NCI-H187 treated with DMSO at 0.1 percent for 48 hours (cell line): ENCODE measurements at places on chromosomes 3 and 15.

GRCh38 chr15:55683376-55683775, 59.6 kb downstream of the PRTG start:
- no peak for DNase-seq

DNA sequence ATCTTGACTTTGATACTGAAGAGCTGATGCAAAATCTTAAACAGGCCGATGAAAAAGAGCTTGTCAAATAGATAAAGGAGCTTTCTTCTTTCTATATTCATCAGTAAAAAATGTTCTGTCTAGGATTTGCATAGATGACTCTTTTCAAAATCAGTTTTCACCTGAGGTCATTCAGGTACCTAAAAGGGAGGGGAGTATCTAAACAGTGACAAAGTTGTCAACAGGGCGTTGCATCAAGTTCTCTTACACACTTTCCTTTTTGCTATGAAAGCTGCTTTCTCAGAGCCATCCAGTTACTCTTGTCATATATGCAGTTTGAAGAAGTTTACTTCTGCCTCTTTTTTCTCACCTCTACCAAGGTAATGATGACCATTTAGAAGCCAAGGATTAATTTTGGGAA, 60.0 kb downstream of the AKAP13 start:
- no peak for DNase-seq

- DNase-seq, result no peak
These were observed 104.0 kb downstream of the KLHL25 start for GRCh38 chr15:85690561-85691231.

- no peak for DNase-seq
These were observed 70.5 kb downstream of the KLHL25 start for GRCh38 chr15:85723960-85724945.

DNA sequence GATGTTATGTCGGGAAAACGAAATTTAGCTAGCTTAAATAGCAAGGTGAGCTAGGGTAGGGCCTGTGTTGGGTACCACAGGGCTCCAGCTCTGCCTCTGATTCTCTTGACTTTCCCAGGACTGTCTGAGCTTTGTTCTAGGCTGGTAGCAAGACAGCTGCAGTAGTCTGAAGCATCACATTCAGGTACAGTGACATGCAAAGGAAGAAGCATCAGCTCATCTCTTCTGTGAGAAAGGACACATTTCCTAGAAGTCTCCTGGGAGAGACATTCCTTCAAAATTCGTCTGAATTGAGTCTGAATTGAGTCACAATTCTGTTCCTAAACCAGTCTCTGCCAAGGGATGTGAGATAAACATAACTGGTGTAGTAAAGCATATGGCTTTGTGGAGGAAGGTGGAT, 8.5 kb upstream of the UBXN7 start:
- DNase-seq, result no peak

- no peak for DNase-seq
These were observed 13.8 kb downstream of the ATP10A start for GRCh38 chr15:25849157-25849921.

DNA sequence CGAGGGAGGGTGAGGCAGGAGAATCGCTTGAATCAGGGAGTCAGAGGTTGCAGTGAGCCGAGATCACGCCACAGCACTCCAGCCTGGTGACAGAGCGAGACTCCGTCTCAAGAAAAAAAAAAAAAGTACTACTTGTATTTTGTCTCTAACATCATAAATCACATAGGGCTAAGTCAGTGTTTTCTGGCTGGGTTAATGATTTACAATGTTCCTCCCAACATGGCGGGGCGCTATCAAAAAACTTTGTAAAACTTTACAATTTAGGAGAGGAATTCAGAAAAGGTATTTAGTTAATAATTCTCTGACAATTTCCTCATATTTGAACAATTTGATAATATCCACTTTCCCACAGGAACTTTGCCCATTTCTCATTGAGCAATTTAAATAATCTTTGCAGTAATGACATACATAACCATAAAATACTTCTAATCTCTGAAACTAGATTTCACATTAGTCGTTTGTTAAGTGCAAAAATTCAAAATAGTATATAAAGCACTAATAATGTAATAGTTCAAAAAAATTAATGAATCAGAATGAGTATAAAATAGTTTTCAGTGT, 26.6 kb upstream of the B3GNT5 start:
- no peak for DNase-seq

DNA sequence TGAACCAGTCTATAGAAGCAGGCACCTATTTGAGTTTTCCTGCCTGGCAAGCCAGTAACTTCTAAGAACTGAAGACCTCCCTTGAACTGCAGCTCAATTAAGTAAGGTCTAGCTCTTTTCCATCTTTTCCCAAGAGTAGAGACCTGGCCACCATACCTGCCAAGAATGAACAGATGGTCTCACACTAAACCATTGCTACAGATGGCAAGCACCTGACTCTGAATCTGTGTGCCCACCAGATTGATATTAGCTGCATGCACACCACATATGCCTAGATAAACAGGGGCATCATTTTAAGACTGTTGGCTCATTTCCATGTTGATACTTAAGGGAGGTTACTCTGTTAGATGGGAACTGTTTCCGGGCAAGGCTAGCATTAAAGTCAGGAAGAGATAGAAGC, 34.8 kb upstream of the GSK3B start:
- DNase-seq, result no peak

DNA sequence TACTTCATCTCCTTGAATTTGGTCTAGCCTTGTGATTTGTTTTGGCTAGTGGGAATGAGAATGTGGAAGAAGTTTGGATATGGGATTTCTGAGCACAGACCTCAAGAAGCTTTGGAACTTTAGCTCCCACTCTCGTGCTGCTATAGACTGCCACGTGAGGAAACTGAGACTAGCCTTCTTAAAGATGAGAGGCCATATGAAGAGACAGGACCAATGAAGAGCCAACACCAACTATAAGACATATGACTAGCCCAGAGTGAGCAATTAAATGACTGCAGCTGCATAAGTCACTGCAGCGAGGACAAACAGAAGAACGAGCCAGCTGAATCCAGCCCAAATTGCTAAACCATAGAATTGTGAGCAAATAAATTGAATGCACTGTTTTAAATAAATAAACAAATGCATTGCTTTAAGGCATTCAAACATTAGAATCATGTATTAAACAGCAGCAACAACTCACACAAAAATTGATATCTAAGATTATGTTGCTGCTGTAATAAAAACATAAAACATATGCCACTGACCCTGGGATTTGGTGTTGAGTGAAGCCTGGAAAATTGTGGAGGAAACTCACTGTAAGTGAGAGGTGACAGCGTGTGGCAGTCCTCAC, 15.7 kb upstream of the CNTN4 start:
- DNase-seq, result no peak

DNA sequence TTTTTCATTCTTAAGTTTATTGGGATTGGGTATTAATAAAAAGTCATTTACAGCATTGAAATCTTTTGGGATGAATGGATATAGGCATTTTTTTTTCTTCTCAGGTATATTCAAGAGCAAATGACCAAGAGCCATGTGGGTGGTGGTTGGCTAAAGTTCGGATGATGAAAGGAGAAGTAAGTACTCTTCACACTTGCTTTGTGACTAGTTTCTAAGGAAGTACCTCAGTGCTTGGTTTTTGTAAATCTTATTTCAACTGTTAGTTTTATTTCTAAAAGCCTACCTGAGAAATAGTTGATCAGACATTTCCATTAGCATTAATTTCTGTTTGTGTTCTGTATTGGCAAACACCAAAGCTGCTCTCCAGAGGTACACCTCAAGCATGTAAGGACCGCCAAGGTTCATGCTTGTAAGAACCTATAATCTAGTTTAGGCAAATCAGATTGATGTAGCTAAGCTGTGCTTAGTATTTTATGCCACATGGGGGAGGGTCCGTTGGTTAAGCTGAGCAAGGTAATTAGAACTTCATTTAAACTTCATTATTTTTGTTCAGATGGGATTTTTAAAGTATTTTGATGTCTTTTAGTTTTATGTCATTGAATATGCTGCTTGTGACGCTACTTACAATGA, 35.4 kb downstream of the FXR1 start:
- DNase-seq, result no peak

- no peak for DNase-seq
These were observed 60.0 kb upstream of the FLNB start for GRCh38 chr3:57948080-57948671.

DNA sequence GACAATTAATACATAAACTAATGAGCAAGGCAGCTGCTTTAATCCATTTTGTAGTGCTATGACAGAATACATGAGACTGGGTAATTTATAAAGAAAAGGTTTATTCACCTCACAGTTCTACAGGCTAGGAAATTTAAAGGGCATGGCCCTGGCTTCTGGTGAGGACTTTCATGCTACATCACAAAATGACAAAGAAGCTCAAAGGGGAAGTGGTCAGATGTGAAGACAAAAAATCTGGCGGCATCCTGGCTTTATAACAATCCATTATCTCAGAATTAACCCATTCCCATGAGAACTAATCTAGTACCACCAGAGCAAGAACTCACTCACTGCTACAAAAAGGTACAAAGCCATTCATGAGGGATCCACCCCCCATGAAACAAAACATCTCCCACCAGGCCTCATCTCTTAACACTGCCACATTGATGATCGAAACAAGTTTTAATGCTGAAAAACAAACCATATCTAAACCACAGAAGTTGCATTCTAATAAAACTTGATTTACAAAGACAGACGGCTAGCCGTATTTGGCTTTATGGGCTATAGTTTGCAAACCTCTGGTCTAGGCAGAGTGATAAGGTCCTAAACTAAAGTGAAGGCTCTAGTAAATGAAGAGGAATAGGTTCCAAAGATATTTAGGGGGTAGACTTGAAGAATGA, 44.2 kb downstream of the GSK3B start:
- DNase-seq, result no peak

- DNase-seq, result no peak
These were observed 20.2 kb downstream of the CHST2 start for GRCh38 chr3:143139762-143140161.
